Upper lobe of right lung (tissue), 1 donor: ENCODE measurements at places on chromosomes 4 and X.

- no peak for DNase-seq
Observed at GRCh38 chr4:47505666-47506065, 20.6 kb downstream of the ATP10D start.

DNA sequence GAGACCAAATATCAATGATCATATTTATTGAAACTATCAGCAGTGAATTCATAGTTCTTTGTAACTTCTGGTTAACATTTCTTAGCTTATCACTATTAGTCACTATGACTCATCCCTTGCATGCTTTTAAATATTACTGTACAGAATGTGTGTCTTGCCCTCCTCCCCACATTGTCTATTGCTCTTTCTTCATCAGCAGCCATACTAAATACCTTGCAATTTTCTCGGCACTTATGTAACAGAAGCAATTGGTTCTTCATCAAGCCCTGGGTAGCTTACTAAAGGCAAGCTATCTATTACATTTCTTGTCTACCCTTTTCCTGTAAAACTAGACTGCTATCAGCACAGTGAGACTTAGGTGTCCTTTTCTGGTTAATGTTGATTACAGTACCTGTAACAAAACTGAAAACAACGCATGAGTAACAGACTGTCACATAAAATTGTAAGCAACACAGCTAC lies 8.2 kb downstream of the KLHL4 start:
- DNase-seq = no peak

DNA sequence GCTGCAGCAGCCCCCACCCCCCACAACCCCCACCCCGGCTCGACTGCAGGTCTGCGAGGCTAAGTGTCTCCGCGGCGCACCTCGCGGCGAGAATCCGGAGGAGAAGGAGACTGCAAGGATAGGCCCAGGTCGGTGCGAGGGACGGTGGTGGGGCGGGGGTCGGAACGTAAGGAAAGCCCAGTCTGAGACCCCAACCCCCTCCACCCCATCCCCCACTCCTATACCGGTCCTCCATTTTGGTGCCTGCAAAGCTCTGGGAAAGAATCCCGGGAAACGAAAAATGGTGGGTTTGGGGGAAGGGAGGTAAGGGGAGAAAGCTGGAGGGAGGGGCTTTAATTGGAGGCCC lies 614 bp downstream of the BEX3 start:
- no peak for DNase-seq

DNA sequence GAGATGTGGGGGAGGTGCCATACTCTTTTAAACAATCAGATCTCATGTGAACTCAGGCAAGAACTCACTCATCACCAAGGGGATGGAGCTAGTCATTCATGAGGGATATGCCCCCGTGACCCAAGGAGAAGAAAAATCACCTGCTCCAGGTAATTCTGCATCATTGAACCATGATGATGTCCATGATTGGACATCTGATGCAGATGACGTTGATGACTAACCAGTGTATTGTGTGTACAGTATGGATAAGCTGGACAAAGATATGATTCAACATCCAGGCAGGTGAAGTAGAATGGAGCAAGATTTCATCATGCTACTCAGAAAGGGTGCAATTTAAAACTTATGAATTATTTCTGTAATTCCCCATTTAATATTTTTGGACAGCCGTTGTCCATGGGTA lies 286.4 kb upstream of the SMIM31 start:
- no peak for DNase-seq

DNA sequence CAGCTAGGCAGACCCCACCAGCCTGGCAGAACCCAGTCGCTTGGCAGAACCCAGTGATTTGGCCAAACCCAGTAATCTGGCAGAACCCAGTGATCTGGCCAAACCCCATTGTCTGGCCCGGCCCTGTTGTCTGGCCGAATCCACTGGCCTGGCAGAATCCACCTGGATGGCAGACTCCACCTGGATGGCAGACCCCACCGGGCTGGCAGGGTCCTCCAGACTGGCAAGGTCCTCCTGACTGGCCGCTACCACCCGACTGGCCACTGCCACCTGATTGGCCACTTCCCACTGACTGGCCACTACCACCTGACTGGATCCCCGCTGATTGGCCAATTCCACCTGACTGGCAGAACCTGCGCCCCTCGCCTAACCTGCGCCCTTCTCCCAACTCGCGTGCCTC lies 3.2 kb downstream of the MAGED1 start:
- no peak for DNase-seq

- DNase-seq = no peak
Observed at GRCh38 chr4:10183462-10183861, 66.9 kb upstream of the WDR1 start.

DNA sequence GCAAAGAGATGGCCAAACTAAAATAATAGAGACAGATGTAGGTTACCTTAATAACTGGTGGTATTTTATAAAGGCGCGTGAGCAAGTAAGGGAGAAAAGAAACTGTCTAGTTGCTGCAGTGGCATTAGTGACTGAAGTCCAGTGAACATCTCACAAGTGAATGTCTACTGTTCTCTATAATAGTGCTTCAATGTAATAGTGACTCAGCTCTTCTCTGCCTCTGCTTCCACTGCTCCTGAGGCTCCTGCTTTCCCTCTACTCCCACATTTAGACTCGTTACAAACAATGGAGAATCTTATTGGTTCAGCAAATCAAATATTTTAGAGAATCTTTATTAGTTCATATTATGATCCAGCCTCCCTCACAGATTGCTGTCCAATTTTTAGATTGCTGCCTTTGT lies 779.1 kb upstream of the HTR2C start:
- no peak for DNase-seq

DNA sequence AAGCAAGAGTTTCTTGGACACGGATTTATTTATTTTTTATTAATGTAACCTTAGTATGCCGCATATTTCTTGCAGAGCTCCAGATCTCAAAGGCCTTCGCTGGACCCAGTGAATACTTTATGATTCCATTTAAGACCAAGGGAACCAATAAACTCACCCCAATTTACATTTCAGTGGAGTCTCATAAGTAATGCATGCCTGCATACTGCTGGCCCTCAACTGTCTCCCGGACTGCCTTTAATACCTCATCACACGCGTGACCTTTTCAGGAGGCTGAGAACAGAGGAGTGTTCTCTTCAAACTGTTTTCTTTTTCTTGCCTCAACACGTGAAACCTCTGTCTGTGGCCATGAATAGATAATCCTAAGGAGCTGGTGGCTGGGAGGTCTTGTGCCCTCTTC lies 240.9 kb downstream of the STIM2 start:
- DNase-seq = no peak

DNA sequence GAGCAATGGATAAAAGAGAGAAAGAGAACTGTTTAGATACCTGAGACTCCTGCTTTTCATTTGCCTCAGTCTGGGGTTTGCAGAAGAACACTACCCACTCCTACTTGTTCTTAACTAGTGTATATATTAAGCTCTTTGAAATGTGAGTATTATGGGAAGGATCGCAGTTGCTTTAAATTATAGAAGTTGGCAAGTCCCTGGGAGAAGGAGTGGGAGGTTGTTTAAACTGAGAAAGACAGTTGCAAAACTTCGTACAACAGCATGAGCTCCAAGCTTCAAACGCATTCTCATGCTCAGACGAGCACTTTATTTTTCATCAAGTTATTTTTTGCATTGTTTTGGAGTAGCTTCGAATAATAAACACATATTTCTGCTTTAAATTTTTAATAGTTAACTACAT lies 88.1 kb upstream of the C1QTNF7 start:
- no peak for DNase-seq

- no peak for DNase-seq
Observed at GRCh38 chrX:140764401-140764919, 54.9 kb downstream of the LINC00632 start.

DNA sequence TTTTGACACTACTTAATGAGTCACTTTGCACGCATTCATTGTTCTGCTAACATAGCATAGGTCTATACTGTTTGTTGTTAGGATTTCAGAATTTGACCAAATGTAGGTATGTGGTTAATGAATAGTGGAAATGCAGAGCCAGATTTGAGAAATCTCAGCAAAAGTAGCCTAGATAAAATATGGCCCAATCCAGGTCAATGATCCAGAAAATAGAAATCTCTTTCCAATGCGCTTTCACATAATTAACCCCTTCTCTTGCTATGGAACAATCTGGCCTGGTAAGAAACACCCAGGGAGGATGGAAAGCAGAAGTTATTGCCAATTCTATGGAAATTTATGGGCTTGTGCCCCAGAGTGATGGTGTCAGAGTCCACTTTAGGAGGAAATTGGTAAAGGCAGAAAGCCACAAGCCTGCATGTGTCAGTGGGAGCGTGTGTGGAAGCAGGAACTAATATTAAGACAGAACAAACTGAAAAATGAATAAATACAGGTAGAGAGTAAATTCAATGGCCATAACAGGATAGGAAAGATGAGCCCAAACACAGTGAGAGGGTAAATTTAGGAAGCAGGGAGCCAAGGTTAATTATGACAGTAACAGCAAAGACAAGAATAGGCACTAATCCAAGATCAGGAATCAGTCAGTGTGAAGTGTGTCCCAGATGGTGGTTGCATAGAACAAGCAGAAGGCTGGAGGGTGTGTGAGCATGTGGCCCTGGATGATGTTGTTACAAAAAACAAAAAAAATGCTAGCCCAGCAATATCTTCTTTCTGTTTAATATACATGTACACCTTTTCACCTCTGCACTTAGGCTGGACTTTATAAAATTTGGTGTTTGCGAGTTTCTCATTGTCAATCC lies 102.9 kb downstream of the SYTL5 start:
- DNase-seq = no peak

GRCh38 chrX:154114652-154115051 lies 17.1 kb upstream of the MECP2 start:
- DNase-seq = no peak

GRCh38 chrX:134364711-134365110 lies 95.3 kb upstream of the HPRT1 start:
- DNase-seq = no peak

- no peak for DNase-seq
Observed at GRCh38 chrX:155215443-155216178, 649 bp upstream of the VBP1 start.

- DNase-seq = no peak
Observed at GRCh38 chrX:32448320-32448719, 763.0 kb downstream of the DMD start.

DNA sequence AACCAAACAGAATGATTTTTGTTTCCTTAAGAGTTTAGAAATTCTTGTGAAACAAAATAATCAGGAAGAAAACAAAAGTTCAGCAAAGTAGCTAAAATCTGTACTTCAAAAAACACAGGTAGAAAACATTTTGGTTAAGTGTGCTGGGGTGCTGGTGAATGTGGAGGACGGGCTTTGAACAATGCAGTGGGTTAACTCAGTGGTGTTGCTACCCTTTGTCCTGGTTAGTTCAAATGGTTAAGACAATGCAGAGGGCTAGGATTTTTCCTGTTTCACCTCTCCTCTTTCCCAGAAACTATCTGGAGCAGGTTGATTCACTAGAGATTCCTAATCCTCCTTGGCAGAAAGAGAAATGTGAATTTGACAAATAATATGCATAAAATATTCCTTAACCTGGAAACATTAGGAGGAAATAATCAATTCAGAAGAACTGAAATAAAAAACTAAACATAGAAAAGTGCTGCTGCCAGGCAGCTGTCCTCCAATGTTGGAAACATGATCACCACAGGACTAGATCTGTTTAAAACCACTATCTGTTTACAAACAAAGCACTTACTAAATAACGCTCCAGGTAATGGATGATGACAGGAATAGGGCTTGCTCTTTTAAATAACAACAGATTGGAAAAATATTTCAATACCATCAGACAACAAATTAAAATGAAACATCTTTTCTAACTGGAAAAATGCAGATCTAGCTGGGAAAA lies 148.9 kb downstream of the MAML3 start:
- no peak for DNase-seq

GRCh38 chrX:74160358-74160757 lies 143.6 kb upstream of the ZCCHC13 start:
- no peak for DNase-seq

GRCh38 chrX:45186643-45187026 lies 14.0 kb downstream of the DIPK2B start:
- no peak for DNase-seq

DNA sequence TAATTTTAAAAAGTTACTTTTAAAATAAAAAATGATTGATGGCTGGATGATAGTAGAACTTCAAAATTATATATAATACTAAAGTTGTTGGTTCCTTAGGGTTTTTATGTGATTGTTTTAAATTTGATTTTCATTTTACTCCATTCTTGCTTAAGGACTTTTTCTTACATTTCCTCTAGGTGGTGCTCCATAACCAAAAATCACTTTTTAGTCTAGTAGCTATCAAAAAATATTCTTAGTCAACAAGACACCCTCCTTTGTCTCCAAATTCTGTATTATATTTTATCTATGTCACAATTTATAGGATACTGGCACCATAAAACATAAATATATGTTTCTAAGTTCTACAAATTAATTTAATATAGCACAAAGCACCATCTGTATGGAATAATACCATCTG lies 67.2 kb upstream of the BRWD3 start:
- DNase-seq = no peak

DNA sequence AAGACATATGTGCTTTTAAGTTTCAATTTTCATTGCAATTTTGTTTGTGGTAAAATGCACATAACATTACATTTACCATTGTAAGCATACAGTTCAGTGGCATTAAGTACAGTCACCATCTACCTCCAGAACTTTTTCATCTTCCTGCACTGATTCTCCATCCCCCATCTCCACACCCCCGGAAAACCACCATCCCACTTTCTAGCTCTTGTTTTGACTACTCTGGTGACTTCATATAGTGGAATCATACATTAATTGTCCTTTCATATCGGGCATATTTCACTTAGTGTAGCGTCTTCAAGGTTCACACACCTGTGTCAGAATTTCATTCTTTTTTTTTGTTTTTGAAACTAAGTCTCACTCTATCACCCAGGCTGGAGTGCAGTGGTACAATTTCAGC lies 143.5 kb downstream of the GPR143 start:
- DNase-seq = no peak

DNA sequence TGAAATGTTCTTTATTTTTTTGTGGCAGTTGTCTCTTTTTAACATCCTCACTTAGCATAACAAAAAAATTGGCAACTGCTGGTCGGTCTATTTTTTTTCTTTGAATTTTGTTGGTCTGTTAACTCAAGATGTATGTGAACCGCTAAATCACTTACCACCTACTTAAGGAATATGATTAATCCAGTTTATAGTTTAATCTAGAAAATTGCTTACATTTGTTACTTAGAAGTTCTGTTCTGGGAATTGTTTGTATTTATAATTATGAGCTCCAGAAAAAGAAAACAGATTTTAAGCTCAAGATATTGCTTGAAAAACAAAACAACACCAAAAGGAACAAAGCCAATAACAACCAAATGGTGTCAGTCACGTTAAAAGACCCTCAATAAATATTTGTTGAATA lies 66.1 kb upstream of the KLHL13 start:
- no peak for DNase-seq

- DNase-seq = peak; percentile 78
Observed at GRCh38 chrX:102155806-102156179, at the start of gene BEX5. TSS of gene BEX5 (minus strand) at chrX:102155977. CDS start at chrX:102154265, 1,712 bp downstream.
